ENCODE measurements at places on chromosomes 2 and 18. TPM values are rescaled to one million over a fixed set of nuclear protein-coding genes. Genes with fewer than 3 reads are reported as not detected.

DNA sequence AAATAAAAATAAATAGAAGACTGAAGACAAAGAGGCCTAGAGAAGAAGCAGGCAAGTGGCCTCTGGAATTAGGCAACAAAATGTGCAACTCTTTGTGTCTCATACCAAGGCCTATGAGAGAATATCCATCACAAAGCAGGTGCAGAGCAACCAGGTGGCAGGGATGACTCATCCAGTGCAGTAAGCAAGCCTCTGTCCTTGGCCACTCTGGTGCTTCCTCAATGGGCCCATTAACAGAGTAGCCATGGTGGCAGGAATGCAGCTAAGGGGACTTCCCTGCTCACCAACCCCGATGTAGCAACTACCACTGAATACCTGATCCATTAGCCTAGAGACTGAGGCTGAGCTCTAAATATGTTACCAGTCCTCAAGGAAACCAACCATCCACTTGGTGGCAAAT, 11.0 kb upstream of the EPG5 start:
- no peak for DNase-seq
- H3K4me1 ChIP-seq = no peaks in the 10 kb centered on the region
- H3K27me3 ChIP-seq = no peaks in the 10 kb centered on the region
- H3K27ac ChIP-seq = no peak overlapping the region

DNA sequence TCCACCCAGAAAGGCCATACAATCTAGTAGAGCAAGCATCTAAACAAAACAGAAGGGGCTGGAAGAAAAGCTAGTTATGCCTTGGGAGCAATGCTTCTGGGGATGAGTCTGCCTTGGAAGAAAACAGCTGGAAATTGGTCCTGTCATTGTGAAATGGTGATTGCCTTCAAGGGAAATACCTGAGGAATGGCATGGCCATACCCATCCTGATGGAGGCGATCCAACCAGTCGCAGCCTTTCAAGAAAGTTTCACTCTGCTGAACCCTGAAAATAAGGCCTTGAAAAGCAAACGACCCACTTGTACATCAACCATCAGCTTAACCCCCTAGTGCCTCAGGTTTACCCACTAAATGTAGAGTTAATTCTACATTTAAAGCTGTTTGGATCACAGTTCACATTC, 72.6 kb upstream of the PID1 start:
- H3K4me3 ChIP-seq = no peak overlapping the region
- no peaks in the 10 kb centered on the region for H3K27me3 ChIP-seq
- H3K27ac ChIP-seq = no peak overlapping the region
- H3K36me3 ChIP-seq = no peaks in the 10 kb centered on the region

DNA sequence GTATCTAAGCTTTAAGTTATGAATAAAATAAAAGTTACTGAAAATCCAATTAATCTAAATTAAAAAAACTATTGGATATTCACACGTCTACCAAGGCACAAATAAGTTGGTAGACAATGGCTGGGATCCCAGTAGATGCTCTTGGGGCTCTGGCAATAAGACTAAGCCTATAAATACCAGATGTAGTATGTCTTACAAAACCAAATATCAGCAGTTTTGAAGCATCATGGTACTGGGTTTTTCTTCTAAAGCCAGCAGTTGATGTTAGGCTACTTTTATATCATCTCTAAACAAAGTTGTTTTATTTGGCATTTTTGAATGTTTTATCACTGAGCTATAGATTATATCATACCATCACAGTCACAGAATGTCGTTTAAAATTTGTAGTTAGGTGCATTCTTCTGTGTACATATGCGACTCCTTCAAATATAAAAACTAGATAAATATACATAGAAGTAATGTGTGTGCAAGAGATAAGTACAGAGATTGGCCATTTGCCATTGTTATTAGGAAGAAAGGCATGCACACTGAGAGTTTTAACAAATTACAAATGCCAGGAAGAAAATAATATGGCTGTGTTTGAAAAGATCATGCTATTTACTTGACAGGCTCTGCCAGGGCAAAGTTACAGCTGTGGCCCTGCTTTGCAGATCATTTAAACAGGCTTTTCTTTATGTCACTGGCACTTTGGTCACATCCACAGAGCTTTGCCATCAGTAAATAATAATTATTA, 21.6 kb upstream of the TMEM17 start:
- H3K27ac ChIP-seq = no peak overlapping the region
- no peaks in the 10 kb centered on the region for H3K36me3 ChIP-seq
- H3K27me3 ChIP-seq = no peaks in the 10 kb centered on the region
- H3K4me3 ChIP-seq = no peak overlapping the region
- no peaks in the 10 kb centered on the region for H3K4me1 ChIP-seq
- no peak for DNase-seq

- no peaks in the 10 kb centered on the region for H3K27me3 ChIP-seq
- H3K4me3 ChIP-seq = peak within 1 kb of the TSS; percentile 48
- H3K27ac ChIP-seq = no peak within 1 kb of the TSS
- DNase-seq = no peak
- H3K36me3 ChIP-seq = no peaks in the 10 kb centered on the region
Measured at GRCh38 chr2:165469417-165469816, at the start of gene CSRNP3. TSS of gene CSRNP3 (plus strand) at chr2:165469698. CDS start at chr2:165595066, 125,368 bp downstream.

- no peak overlapping the region for H3K4me3 ChIP-seq
- peaks cover 9% of the 10 kb centered on the region for H3K4me1 ChIP-seq
- DNase-seq = no peak
- H3K27me3 ChIP-seq = no peaks in the 10 kb centered on the region
- H3K27ac ChIP-seq = no peak overlapping the region
- no peaks in the 10 kb centered on the region for H3K36me3 ChIP-seq
Measured at GRCh38 chr2:72572501-72572900, 253.3 kb downstream of the EXOC6B start.

DNA sequence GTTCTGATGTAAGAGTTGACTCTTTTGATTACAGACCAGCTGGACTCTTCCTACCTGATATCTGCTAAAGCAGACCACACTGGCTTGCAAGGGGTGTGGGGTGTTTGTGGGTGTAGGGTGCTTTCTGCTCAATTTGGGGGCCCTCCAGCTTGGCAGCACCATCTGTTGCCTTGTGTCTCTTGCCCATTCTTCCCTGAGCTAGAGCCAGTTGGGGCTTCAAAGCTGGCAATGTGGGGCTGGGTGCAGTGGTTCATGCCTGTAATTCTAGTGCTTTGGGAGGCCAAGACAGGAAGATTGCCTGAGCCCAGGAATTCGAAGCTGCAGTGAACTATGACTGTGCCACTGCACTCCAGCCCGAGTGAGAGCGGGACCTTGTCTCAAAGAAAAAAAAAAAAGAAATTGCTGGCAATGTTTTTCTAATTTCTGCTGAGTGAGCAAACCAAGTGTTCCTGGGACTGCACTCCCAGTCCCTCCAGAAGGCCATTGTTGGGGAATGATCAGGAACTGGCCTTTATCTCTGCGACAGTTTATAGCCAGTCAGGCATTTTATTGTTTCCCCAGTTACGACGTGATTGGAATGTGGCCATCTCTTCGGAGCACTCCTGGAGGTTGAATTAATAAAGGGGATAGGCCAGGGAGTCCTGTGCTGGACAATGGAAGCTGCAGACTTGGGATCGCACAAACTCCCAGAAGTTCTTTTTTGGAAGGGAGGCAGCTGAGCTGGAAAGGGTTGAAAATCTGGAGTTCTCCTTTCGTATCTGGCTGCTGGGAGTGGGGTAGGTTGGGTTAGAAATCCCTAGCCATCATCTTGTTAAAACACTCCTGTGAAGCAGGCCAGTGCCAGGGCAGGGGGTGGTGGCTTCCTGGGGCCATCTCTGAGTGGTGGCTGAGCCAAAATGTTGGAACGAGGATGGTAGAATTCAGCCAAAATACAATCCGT, 57.2 kb downstream of the LIPG start:
- no peak overlapping the region for H3K4me3 ChIP-seq
- DNase-seq = no peak
- no peak overlapping the region for H3K27ac ChIP-seq
- H3K36me3 ChIP-seq = no peaks in the 10 kb centered on the region

GRCh38 chr2:97067279-97068004, 27.2 kb downstream of the FAHD2B start:
- no peak overlapping the region for H3K27ac ChIP-seq
- no peaks in the 10 kb centered on the region for H3K27me3 ChIP-seq
- no peaks in the 10 kb centered on the region for H3K4me1 ChIP-seq
- no peaks in the 10 kb centered on the region for H3K36me3 ChIP-seq
- H3K4me3 ChIP-seq = no peak overlapping the region

- no peak overlapping the region for H3K4me3 ChIP-seq
- H3K27ac ChIP-seq = no peak overlapping the region
- no peaks in the 10 kb centered on the region for H3K36me3 ChIP-seq
- no peaks in the 10 kb centered on the region for H3K4me1 ChIP-seq
- no peak for DNase-seq
Measured at GRCh38 chr2:22878121-22878520, 506.9 kb upstream of the KLHL29 start.

DNA sequence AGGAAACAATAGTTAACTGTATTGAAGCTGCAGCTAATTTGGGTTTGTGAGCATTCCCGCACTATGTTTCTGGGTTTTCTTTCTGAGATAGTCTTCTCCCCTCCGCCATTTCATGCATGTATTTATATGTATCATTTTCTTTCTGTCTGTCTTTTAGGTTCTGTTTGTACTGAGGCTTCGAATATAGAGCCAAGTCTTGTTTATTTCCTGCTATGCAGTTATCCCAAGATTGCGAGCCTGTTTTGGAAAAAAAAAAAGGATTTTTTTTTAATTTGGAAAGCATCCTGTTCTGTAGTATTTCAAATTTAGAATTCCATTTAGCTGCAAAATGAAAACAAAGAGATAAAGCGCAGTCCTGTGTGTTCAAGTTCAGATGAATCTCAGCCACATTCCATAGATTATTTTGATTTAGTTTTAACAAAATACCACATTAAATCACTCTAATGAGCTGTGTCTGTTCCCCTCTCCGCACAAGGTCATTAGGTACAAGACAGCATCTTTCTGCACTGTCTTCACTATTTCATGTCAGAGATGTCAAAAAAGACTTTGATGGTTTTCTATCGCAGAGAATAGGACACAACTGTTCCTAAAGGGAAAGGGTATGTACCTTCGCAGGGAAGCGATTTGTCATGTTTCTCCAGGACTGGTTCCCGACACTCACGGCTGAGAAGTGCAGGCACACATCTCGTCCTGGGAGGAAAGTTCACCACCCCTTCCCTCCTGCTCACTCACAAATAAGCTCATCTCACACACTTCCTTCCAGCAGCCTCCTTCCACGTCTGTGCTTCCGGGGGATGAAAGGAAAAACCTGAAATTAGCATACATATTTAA, 443.4 kb downstream of the ZNF516 start:
- peak overlapping the region; percentile 25 for H3K4me3 ChIP-seq
- H3K4me1 ChIP-seq = peaks cover 4% of the 10 kb centered on the region
- H3K27ac ChIP-seq = no peak overlapping the region
- H3K27me3 ChIP-seq = no peaks in the 10 kb centered on the region

DNA sequence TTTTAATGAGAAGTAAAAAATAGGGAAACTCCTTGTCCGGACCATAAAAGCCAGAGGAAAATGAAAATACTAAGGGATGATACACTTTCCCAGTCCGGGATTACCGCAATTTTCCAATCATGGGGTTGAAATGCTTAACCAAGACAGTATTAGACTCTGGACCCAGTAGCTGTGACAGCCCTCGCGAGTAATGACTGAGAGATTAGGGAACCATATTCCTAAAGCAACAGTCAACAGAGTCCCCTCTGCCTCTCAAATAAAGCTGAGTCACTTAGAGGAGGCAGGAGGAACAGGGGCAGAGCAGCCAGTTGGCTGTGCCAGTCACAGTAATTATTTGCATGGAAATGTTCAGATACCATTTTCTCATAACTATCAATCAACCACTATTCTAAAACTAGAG, 34.8 kb downstream of the GPATCH11 start:
- H3K4me3 ChIP-seq = no peak overlapping the region
- H3K36me3 ChIP-seq = peaks cover 81% of the 10 kb centered on the region
- H3K27ac ChIP-seq = no peak overlapping the region
- no peaks in the 10 kb centered on the region for H3K27me3 ChIP-seq
- DNase-seq = no peak

DNA sequence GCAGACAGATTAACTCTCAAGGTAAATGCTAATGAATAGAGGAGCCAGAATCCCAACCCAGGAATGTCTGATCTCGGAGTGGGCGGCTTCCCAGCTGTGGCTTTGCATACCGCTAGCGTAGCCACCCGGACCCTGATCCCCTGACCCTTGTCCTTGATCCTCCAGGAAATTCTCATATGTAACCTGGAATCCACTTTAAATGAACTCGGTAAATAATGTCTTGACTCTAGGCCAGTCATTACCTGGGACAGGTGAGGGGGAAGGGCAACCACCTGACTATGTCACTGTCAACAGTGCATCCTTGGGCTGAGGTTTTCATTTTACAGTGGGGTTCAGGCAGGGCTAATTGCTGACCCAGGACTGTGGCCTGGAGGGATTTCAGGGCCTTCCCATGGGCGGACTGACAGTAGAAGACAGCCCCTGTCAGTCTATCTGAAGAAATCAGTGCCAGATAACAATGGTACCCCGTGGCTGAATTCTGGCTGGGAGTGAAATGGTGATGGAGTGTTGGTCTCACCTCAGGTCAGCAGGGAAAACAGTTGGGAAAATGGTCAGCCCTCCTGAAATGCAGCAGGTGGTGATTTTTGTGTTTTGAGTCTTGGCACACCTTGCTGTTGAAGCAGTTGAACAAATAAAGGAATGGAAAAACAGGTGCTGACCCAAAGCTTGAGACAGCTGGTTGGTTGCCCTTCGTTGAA, 9.6 kb downstream of the ACKR3 start:
- no peak overlapping the region for H3K4me3 ChIP-seq
- H3K27ac ChIP-seq = no peak overlapping the region
- H3K36me3 ChIP-seq = peaks cover 11% of the 10 kb centered on the region
- DNase-seq = no peak
- H3K27me3 ChIP-seq = no peaks in the 10 kb centered on the region

- DNase-seq = no peak
- H3K36me3 ChIP-seq = no peaks in the 10 kb centered on the region
- H3K4me1 ChIP-seq = no peaks in the 10 kb centered on the region
- no peak overlapping the region for H3K27ac ChIP-seq
- no peaks in the 10 kb centered on the region for H3K27me3 ChIP-seq
Measured at GRCh38 chr18:67805261-67805660, 288.7 kb upstream of the DSEL start.

GRCh38 chr2:53500181-53500580, 267.4 kb upstream of the CHAC2 start:
- H3K4me3 ChIP-seq = no peak overlapping the region
- no peaks in the 10 kb centered on the region for H3K36me3 ChIP-seq
- DNase-seq = no peak
- no peaks in the 10 kb centered on the region for H3K27me3 ChIP-seq

- no peaks in the 10 kb centered on the region for H3K4me1 ChIP-seq
- H3K4me3 ChIP-seq = no peak overlapping the region
- H3K27me3 ChIP-seq = no peaks in the 10 kb centered on the region
- no peak for DNase-seq
- H3K36me3 ChIP-seq = no peaks in the 10 kb centered on the region
Measured at GRCh38 chr2:132641819-132642218, 28.2 kb downstream of the LYPD1 start.

The BOLL gene
- total RNA-seq = not detected

The C2orf72 gene
- total RNA-seq = 1.5 TPM

The MFSD6 gene
- 55.8 TPM for total RNA-seq

The SCN7A gene
- total RNA-seq = 97.1 TPM

The INO80C gene
- 34.6 TPM for total RNA-seq

The EGR4 gene
- not detected for total RNA-seq

The NMUR1 gene
- total RNA-seq = 5.8 TPM

The FHOD3 gene
- 1.9 TPM for total RNA-seq

The SEC11C gene
- 66.8 TPM for total RNA-seq

The VWA3B gene
- 0.17 TPM for total RNA-seq

The SULT1C2 gene
- total RNA-seq = 5.8 TPM

The RTKN gene
- 32.3 TPM for total RNA-seq

The PARD3B gene
- total RNA-seq = 32.5 TPM

The COPS8 gene
- total RNA-seq = 40.9 TPM

The GALM gene
- total RNA-seq = 14.7 TPM
